ENCODE measurements at places on chromosomes 5 and 9.
A peak's percentile ranks its signal among the peaks of the same experiment; 100 is the strongest.

- DNase-seq: no peak
These were observed 214.6 kb upstream of the CCNH start for GRCh38 chr5:87627363-87627762.

- peak; percentile 48 for DNase-seq
These were observed 631 bp upstream of the RCL1 start for GRCh38 chr9:4792054-4792571.

GRCh38 chr5:42583322-42583721 lies 160.1 kb downstream of the GHR start:
- peak; percentile 81 for DNase-seq

DNA sequence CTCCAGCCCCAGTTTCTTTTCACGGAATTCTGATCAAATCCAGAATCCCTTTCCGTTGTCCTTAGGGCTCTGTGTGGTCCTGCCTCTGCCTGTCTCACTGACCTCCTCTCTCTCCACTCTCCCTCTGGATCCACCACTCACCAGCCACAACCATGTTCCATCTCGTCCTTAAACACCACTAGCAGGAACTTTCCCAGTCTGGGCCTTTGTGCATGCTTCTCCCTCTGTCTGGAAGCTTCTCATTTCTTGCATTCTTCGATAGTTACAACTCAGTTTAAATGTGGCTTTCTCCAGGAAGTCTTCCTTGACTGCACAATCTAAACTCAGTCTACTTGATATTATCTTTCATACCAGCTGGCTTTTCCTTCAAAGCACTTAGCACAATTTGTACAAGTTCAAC lies 117.7 kb upstream of the MSX2 start:
- DNase-seq: no peak

DNA sequence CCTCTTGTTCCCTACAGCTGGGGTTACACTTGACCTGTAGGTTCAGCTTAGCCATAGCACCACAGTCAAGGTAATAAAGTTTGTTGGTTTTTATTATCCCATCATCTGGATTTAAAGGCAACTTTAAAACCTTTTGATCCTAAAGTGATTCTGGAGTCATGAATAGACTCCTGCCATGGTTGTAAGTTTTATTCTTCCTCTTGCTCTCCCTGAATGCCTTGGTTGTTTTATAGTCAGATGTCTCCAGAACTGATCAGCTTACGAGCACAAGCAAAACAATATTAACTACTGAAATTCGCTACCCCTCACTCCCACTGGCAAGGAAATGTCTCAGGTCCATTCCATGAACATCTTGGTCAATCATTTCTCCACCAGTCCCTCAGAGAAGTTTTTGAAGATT lies 1328.6 kb downstream of the PTPRD start:
- DNase-seq: no peak

- no peak for DNase-seq
These were observed 13.3 kb upstream of the FEM1C start for GRCh38 chr5:115557667-115558387.

- DNase-seq: no peak
These were observed 218.6 kb downstream of the PJA2 start for GRCh38 chr5:109191153-109191558.

DNA sequence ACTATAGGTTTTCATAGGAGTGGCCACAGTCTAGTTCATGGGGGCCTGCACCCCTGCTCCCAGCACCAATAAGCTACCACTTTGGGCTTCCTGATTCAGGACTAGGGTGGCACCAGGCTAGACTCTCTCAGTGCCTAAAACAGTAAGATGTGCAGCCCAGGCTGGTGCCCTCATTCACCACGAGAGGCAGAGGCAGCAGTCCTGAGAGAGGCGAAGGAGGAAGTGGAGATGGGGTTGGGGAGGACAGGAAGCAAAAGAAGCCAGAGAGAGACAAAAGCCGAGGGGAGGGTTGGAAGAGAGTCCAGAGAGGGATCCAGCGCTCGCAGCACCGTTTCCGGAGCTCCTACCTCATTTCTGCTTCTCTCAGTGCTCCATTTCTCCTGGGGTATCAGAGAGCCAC lies 180.9 kb downstream of the MED10 start:
- no peak for DNase-seq

GRCh38 chr5:9149988-9150387 lies 395.9 kb downstream of the SEMA5A start:
- DNase-seq: no peak

DNA sequence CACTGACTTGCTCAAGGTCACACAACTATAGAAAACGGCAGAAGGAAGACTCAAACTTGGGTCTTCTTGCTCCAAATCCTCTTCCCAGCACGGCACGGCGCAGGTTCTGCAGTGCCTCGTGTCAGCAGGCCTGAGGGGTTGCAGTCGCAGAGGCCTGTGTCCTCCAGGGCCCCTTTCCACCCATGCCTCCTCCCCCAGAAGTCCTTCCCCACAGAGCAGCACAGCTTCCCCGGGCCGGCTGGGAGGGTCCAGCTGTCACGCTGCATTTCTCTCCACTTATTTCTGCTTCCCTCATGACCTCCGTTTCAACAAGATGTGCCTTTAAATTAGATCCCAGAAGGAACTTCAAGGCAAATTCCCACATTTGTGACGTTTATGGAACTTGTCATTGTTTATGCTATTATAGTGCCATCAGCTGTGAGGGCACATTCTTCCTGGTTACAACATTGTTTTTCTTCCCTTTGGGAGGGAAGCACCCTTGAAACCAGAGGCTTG lies 148.4 kb downstream of the C5orf15 start:
- no peak for DNase-seq

DNA sequence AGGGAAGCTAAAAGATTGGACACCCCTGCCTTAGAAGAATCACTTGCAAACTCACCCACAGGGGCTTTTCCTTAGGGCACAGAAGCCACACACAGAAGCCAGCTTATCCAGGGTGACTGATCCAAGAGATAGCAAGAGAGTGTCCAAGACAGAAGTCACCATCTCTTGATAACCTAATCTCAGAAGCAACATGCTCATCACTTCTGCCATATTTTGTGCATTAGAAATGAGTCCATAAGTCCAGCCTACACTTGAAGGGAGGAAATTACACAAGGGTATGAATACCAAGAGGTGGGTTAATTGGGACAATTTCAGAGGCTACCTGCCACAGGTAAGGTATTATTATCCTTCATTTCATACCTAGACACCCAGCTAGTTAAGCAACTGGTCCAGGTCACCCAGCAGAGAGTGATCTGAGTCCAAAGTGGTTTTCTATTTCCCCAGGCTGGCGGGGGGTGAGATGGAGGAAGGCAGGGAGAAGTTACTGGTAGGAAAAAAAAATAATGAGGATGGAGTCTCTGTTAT lies 3.7 kb upstream of the ERGIC1 start:
- DNase-seq: no peak

GRCh38 chr5:67361932-67362729 lies 165.5 kb upstream of the CD180 start:
- DNase-seq: no peak

- no peak for DNase-seq
These were observed 73.8 kb downstream of the DAB2IP start for GRCh38 chr9:121725008-121725775.

GRCh38 chr5:102818345-102818744 lies 63.2 kb downstream of the PAM start:
- no peak for DNase-seq

DNA sequence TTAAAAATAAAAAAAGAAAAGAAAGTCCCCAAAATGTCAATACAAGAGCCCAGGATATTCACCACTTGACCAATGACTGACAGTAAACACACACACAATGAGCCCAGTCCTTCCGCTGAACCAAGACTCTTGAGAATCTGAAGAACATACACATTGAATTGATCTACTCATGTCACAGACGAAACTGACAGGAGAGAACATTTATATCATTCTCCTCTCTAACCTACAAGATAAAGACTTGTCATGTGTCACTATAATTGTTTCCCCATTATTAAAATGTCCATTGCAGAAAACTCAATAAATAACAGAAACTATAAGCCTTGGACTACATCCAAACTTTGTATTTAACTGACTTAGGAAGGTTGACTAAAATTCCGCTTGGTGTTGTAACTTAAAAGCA lies 296.7 kb downstream of the EPB41L4A start:
- DNase-seq: no peak

- DNase-seq: peak; percentile 80
These were observed 57.3 kb upstream of the C6 start for GRCh38 chr5:41270423-41271251.

DNA sequence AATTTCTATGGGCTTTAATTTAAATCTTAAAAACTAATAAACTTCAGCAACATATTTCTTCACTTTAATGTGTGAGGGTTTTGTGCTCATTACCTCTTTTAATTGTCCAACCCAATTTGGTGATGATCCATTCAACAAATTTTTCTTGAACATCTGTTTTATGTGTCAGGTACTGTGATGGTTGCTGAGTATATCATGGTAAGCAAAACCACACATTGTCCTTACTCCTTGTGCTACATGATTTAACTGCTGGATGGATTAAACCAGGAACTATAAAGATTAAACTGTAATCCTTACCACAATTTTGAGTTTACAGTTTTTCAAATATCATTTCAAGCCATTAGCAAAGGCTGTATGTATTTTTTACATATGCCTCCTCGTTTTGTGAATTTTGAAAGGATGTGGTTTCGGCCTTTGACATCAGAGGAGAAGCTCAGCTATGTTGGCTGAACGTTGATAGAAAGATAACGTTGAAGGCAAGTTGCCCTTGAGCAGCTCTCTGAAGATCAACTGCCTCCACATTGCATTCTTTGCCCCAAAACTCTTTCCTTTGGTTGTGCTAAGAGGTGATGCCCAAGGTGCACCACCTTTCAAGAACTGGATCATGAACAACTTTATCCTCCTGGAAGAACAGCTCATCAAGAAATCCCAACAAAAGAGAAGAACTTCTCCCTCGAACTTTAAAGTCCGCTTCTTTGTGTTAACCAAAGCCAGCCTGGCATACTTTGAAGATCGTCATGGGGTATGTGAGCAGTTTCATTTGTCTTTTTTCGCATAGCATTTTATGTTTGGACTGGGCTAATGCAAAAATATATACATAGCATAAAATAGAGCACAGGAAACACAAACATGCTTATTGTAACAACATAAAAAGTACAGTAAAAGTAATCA lies at the start of gene ITK:
TSS of gene ITK (plus strand) at position 467 of the 891 bp plus-strand sequence. CDS start at position 605, 138 bp downstream.
- no peak for DNase-seq

DNA sequence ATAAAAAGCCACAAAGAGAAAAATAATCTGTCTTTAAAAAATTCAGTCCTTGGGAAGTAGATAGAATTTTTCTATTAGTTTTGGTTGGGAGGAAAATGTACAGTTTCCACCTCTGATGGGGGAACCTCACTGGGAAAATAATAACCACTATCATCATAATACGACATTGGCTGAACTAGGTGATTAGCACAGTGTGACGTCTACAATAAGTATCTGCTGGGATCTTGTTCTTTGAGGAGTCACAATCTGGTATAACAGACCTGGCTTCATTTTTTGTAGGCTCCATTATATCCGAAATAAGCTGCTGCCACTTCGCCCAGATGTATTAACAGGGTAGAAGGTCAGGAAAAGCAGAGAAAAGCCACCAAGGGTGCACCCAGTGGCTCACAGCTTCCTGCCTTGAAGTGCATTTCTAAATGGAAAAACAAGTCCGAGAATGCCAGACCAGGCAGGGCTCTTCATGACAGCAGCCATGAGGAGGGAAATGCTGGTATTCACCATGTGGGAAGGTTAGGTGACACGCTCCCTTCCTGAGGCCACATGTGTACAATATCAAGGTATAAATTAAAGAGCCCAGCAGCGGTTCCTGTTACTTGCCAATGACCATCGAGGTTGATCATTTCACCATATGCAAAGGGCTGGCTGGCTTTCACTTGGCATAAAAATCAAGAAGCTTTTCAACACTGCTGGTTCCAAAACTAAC lies 152.8 kb downstream of the PRELID2 start:
- DNase-seq: no peak

- DNase-seq: no peak
These were observed 15.5 kb downstream of the AKNA start for GRCh38 chr9:114371973-114372917.

- DNase-seq: no peak
These were observed 68.5 kb downstream of the MRPL36 start for GRCh38 chr5:1731091-1731639.

DNA sequence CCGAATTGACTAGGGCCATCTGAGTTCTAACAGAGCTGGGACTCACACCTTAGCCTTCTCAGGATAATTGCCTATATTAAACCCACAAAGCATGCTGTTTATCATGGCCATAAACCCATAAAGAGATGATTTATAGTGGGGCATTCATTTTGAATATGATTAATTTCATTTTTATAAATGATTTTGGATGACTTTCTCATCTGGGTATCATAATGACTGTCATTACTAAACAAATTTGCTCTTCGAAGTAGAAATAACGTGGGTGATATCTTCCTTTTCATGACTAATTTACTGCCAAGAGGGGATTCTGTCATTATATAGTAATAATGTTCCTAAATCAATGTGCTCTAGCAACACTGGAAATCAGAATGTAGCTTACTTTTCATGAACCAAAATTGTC lies 498.2 kb downstream of the CDH12 start:
- no peak for DNase-seq

GRCh38 chr9:16310278-16311110 lies 560.0 kb downstream of the BNC2 start:
- no peak for DNase-seq

GRCh38 chr9:134230092-134230941 lies 66.0 kb upstream of the RNU6ATAC start:
- no peak for DNase-seq

- no peak for DNase-seq
These were observed 25.0 kb downstream of the SGTB start for GRCh38 chr5:65696892-65697291.

DNA sequence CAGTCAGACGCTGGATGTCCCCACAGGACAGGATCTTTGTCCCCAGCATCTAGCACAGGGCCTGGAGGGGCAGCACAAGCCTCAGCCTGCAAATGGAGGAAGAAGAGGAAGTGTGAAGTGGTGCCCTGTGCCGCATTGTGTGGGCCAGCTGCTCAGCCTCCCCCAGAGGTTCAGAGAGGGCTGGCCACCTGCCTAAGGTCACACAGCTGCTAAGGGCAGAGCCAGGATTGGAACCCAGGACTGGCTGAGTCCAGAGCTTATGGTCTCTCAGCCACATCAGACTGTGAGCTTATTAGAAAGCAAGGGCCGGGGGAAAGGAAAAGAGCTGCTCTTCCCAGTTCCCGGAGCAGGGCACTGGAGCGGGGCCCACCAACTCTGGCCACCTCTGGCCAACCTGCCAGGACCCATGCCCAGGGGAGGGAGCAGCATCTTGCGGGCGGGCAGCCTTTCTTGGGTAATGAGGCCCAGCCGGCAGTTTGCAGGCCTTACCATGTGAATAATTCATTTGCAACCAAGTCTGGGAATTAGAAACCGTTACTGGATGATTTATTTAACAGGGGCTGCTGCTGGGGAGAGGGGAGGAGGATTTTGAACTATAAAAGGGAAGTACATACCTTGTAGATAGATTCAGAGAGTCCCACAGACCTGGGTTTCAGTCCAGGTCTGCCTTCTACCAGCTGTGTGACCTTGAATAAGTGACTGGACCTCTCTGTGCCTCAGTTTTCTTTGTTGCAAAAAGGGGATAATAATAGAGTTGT lies 11.6 kb upstream of the CRB2 start:
- DNase-seq: no peak

DNA sequence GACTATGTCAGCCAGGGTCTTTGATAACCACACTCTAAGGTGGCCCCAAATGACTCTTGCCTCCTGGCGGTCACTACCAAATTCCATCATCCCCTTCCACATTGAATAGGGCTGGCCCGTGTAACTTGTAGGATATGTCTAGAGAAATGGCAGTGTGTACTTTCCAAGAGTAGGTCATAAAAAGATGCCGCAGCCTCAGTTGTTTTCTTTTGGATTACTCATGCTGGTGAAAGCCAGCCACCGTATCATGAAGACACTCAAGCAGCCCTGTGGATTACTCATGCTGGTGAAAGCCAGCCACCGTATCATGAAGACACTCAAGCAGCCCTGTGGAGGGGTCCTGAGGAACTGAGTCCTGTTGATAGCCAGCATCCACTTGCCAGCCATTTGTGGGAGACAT lies 172.0 kb upstream of the TBC1D2 start:
- no peak for DNase-seq

All from Karpas-422 (cell line).